ENCODE measurements at places on chromosomes 16 and 17.

DNA sequence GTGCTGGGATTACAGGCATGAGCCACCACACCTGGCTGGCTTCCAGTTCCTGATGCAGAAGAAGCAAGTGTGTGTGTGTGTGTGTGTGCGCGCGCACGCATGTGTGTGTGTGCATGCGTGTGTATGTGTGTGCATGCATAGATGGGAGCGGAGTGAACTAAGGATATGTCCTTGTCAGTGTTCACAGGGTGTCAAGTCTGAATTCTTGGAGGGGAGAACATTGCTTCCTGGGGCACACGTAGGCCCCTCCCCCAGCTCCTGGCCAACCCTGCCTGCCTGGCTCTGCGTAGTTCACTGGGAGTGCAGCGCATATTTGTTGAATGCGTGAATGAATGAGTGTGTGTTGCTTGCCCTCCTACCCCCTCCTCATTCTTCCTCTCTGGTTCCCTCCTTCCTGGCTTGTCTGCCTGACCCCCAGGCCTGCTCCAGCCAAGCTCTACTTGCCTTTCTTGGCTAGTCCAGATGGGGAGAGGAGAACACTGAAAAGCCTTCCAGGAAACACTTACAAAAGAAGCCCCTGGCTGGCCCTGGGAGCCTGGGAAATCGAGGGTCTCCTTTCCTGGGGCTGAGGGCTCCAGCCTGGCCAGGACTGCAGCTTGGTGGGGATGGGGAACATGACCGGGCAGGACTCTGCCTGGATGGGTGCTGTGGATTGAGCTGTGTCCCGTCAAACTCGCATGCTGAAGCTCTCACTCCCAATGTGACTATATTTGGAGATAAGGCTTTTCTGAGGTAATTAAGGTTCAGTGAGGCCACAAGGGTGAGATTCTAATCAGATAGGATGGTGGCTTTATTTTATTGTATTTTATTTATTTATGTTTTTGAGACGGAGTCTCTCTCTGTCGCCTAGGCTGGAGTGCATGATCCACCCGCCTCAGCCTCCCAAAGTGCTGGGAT is 27.9 kb downstream of the IGFBP4 start:
- DNase-seq: no peak

GRCh38 chr17:40720899-40721298 is 17.3 kb upstream of the KRT24 start:
- no peak for DNase-seq

- no peak for DNase-seq
Measured at GRCh38 chr17:1577182-1577581, 14.6 kb upstream of the PITPNA start.

- DNase-seq: no peak
Measured at GRCh38 chr17:47810901-47811635, 10.5 kb downstream of the OSBPL7 start.

DNA sequence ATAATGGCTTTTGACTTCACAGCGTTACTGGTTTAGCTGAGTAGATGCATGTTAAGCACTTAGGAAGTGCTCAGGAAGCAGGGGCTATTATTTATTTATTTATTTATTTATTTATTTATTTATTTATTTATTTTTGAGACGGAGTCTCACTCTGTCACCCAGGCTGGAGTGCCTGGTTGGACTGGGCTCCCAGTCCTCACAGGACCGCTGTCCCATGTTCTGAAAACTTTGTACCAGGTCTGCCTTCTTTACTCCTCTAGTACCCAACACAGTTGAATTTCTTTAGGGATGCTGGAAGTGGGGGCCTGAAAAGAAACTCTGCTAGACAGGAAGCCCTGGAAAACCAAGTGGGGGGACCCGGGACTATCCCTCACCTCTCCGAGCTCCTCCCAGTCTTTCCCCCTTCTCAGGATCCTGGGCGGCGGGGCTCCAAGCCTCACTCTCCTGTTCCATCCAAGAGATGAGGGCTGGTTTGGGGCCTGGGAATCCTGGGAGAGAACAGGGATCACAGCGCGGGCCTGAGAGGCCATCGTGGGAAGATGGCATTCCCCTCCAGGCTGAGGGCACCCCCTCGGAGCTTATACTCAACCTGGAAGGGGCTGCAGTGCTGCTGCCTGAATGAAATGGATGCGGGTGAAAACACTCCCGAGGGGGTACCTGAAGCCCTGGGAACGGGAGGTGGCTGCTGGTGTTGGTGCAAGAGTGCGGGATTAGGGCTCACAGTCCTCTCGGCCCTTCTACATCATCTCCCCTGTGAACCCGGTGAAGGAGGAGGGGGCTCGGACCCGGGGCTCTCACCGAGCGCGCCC is 674 bp downstream of the ZNF688 start:
- DNase-seq: peak; percentile 67
